Renal cortical epithelial cell (primary cell): ENCODE measurements at places on chromosomes 7 and 10.

GRCh38 chr7:158771213-158771834 is 58.0 kb downstream of the ESYT2 start:
- DNase-seq, result no peak

DNA sequence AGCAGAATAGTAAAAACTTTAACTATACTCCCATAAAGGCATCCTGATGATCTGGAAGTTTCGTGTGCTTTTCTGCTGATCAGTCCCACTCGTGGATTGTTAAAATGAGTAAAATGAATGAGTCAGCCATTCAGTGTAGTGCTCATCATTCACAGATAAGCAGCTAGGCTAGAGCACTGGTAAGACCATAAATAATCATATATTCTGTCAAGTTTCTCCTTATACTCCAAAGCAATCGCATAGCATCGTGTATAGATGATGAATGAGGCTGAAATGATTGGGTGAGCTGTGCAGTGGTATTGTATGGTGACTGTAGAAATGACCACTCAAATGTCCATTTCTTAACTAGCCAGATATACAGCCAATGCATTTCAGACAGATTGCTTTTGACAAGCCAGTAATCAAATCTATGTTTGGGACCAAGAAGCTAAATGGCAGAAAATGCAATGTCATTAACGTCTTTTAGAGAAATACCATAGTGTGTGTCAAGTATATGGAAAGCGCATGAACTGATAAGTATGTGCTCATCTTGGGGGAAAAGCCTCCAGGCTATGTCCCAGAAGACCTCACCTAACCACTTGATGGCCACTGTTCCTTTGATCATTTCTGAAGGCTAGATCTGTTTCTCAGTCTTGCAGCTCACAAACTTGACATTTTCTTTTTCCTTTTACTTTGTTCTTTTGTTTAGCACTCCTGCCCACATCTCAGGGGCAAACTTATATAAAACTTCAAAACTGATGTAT is 227.2 kb upstream of the FAM3C start:
- DNase-seq, result no peak

DNA sequence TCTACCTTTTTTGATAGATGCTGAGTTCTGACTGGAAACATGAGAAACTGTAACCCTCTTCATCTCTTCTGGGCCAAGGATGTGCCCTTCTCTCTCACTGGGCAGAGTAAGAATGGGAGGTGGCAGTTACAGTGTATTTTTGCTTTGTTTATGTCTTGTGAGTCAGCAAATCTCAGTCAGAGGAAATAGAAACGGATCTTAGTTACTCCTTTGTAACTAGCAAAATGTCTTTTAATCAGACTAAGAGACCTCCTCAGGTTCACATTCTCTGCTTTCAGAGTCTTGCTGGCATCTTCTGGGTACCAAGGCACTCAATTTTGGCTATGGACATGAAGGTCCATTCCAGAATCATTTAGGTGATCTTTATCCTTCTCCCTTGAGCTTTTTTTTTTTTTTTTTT is 70.9 kb downstream of the HHEX start:
- DNase-seq, result peak; percentile 44

- peak; percentile 78 for DNase-seq
Measured at GRCh38 chr7:18520450-18521235, 25.1 kb downstream of the HDAC9 start.

DNA sequence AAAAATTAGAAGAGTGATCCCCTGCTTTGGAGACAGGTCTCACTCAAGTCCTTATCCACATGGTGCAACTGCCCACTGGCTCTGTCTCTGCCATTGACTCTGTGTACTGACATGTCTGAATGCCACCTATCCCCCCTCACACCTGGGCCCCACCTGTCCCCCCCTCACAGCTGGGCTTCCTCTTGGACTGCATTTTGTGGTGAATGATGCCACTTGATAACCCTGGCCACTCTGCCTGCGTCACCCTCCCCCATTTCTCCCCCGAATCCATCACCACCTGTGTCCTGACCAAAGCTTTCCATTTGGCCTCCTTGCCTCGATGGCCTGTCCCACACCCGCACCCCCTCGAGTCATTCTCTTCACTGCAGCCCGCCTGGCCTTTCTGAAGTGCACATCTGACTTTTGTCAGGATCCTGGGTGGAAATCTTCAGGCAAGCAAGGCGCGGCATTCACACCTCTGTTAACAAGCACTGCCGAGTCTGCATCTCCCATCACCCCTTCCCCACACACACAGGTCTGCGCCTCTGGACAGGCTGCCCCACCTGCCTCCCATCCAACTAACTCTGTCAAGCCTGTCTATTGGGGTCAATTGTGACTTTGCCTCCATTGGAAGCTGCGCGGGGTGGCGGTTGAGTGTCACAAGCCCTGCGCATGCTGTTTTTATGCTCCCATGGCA is 175.3 kb upstream of the KLF14 start:
- no peak for DNase-seq

DNA sequence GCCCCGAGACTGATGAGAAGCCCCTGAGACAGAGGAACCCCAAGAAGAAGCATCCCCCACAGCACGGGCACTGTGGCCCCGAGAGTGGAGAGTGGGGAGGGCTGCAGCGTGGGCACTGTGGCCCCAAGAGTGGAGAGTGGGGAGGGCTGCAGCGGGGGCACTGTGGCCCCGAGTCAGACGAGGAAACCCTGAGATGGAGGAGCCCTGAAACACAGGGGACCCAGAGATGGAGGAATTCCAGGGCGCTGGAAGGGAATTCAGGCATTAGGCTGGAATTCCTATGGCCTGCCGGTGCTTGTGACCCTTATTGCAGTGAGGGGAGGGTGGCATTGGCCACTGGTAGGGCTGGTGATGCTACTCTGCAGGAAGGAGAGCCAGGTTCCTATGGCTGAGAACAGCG is 168.6 kb upstream of the SHH start:
- DNase-seq, result no peak

DNA sequence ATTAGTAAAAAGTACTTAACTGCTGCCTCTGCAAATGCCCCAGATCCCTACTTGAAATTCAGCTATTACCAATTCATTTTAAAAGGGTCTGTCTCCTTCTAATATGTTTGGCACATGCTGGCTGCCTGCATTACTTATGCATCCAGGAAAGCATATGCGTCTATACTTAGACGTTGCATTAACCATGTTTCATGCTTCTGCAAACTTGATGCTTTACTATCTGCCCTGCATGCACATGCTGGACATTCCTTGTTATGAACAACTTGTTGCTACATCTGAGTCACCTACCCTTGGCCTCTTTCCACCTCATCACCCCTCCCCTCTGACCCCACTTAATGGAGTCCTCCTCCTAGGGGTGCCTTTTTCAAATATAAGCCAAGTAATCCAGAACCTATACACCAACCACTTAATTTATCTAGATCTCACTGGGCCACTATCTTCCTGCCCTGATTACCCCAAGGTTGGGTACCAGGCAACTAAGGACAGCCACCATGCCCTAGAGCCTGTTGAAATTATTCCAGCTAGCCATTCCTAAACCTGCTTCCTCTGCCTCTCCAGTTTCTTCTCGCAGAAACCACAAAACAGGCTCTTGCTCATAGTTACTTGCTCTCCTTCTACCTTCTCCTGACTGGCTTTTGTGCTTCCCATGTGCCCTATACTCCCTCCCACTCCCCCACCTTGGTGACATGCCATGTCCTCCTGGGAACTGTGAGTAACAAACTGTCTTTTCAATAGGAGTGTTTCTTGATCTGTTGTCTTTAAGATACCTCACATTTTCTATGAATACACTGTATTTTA is 1187.9 kb downstream of the REEP3 start:
- peak; percentile 37 for DNase-seq

GRCh38 chr10:46285966-46286620 is 704 bp upstream of the ANTXRL start:
- DNase-seq, result no peak

DNA sequence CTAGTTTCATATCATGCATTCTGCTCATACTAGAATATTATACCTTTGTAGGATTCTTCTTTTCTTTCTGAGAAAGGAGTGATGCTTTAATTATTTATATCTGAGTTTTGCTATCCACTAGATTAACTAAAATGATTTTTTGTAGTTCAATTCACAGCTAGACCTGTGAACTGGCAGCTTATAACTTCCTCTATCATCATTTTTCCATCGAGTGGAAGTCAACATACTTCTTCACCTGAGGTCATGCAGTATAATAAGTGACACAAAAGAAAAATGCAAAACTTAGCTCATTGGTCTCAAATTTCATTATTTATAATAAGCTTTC is 8.0 kb downstream of the LRRN3 start:
- DNase-seq, result no peak

GRCh38 chr7:45713669-45714520 is 139.7 kb downstream of the ADCY1 start:
- DNase-seq, result no peak
